CD4-positive, alpha-beta T cell treated with Interleukin-1 beta for 1 hour (primary cell): ENCODE measurements at places on chromosomes 1 and 21.

- DNase-seq: peak; percentile 10
Measured at GRCh38 chr1:77430966-77431690, 149.3 kb downstream of the AK5 start.

DNA sequence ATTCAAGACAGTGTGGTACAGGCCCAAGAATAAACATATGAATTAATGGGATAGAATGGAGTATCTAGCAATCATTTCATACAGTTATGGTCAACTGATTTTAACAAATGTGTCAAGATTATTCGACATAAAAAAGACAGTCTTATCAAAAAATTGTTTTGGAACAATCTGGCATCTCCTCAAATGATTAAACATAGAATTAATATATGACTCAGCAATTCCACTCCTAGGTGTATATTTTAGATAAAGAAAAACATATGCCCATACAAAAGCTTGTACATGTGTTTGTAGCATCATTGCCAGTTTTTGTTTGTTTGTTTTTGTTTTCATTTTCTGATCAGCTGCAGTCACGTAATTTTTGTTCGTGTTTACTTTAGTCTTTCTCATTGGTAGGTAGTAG is 1188.3 kb downstream of the BRINP3 start:
- DNase-seq: no peak

- no peak for DNase-seq
Measured at GRCh38 chr21:15976807-15977206, 247.0 kb downstream of the USP25 start.

- DNase-seq: peak; percentile 73
Measured at GRCh38 chr1:159012495-159012894, 2.8 kb downstream of the IFI16 start.

- DNase-seq: no peak
Measured at GRCh38 chr1:116854716-116855115, 55.0 kb upstream of the PTGFRN start.

GRCh38 chr1:231497629-231498152 is 30.8 kb upstream of the TSNAX start:
- DNase-seq: no peak

DNA sequence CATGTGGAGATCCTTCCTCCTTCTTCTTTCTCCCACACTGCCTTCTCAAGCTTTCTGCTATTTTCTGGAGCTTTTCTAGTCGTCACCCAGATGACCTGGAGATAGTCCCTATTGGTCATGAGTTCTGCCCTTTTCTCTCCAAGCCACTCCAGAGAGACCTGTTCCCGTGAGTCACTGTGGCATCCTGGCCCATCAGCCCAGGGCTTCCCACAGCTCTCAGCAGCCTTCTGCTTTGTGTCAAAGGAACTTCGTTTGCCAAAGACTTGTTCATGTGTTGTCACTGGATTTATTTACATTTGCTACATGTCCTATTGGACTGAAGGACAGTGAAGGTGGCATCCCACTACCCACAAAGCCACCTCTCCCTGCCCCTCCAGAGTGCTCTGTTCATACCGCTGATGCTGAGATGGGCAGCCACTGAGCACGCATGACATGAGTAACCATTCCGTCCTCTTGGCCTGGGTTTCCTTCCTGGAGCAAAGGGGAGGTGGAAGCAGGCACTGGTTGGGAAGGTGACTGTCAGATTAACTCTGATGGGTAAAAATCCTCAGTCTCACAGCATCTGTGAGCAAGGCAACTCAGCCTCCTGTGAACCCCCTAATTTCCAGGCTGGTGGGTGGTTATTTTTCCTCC is 119.2 kb downstream of the EDEM3 start:
- no peak for DNase-seq

DNA sequence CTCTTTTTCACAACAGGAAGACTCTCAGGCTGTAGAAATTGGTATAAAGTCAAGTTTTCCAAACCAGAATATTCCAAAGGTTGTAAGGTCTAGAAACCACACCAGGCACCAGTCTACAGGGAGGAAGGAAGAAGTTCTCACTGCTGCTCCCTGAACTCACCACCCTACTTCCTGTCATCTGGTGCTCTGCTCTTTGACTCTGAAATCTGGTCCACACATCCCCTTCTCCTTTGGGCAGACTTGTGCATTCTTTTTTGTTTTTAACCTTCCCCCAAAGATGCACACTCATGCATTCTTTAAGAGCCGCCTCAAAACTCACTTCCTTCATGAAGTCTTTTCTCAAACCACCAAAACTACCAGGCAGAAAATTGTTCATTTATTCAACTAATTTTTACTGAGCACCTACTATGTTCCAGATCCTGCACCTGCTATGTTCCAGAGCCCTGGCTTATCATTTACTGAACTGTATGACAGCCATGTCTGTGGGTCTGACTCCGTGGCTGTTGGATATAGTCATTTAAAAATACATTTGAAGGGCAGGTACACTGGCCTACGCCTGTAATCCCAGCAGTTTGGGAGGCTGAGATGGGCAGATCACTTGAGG is 30.1 kb upstream of the EPS15 start:
- DNase-seq: peak; percentile 7

GRCh38 chr1:77347646-77348045 is 65.8 kb downstream of the AK5 start:
- DNase-seq: no peak

DNA sequence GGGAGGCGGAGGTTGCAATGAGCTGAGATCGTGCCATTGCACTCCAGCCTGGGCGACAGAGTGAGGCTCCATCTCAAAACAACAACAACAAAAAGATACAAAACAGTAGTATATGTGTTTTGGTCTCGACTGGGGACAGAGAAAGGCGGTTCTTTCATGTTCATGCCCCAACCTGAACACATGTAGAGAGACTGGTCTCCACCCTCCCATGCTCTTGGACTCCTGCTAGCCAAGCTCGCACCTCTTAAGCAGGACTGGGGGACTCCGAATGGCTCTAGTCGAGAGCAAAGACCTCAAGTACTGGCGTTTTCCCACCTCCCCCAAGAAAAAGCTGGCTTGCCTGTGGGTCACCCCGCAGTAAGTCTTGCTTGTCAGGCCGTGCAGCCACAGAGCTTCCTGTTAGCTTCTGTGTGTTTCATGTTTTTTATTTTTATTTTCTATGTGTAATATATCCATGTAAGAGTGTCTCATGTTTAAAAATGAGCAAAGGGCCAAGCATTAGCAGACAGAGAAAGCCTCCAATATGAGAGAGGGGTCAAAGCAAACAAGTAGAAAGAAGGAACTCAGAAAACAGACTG is 91.6 kb downstream of the SCCPDH start:
- no peak for DNase-seq

DNA sequence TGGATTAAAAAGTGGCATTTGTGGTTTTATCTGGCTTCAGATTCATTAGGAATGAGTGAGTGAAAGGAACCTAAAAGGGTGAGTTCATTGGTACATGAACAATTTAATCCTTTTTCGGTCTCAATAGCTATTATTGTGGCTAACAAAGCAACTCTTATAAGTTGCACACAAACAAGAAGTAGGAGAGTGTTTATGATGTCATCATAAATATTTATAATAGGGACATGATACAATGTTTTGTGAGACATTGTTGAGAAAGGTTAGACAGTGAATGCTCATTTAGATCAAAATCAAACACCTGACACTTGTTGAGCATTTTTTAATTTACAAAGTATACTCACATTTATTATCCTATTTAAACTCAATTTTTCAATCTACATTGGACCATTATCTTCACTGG is 363.4 kb downstream of the PDE4B start:
- DNase-seq: no peak

DNA sequence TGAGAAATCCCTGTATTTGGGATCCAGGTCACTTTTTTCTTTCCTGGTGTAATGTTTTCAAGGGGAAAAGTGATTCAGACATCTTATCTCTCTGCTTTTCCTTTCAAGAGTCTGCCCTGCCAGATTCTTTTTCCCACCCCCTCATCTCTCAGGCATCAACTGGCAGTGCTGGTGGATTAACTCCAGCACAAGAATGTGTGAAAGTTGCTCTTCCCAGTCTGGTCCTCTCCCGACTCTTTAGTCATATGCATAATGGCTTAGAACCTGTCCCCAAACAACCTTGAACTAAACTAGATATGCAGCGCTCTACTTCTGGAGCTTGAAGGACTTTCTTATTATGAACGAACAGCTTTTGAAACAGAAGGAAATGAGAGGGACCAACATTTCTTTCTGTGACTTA is 88.5 kb downstream of the SLC44A5 start:
- DNase-seq: no peak

DNA sequence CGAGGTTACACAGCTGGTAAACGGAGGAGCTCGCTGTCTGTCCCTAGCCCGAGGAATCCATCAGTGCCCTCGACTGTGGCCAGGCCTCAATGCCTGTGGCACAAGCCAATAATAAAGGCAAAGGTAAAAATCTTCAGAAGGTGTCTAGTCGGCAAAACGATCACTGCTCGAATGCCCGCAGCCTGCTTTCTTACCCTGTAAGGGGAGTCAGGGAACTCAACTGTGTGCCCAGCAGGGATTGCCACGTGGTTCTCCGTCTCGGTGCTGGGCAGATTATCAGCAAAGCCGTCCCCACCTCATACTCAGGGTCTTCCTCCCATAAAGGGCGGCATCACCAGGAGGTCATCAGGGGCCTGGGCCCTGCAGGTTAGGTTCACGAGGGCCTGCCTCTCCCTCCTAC is 103.4 kb downstream of the PAX7 start:
- no peak for DNase-seq

GRCh38 chr1:43466403-43466802 is 12.7 kb upstream of the HYI start:
- no peak for DNase-seq

DNA sequence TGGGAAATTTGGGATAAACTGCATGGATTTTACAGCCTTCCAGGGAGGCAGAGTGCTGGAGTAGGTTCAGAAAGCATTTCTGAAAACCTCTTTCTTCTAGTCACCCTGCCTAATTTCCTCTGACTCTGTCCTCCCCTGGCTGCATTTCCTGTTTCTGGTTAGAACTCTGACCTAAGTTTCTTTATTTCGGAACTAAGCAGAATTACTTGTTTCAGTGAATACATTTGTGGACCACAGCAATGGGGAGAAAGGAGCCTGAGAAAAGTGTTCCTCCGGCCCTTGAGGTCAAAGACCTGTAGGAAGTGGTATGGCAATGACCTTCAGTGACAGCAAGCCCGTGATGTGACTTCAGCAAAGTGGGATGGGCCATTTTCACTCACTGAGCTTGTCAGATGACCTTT is 173.4 kb upstream of the RUNX1 start:
- DNase-seq: no peak

DNA sequence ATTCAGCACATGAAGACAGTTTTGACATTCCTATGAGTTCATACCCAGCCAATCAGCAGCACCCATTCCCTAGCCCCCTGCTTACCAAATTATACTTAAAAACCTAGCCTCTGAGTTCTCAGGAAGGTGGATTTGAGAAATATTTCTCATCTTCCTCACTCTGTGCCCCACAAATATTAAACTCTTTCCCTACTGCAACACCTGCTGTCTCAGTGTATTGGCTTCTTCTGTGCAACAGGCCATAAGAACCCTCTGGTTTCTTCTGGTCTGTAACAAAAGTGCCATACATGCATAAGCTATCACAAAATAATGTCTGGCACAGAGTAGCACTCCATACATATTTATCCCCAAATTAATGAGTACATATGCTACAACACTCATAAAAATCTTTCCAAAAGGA is 387.4 kb upstream of the CAMK1G start:
- no peak for DNase-seq

GRCh38 chr1:145695821-145696629 is 11.1 kb downstream of the PDZK1 start:
- DNase-seq: no peak

- DNase-seq: no peak
Measured at GRCh38 chr1:17765444-17766411, 10.6 kb downstream of the ACTL8 start.

GRCh38 chr1:93579891-93580290 is 101.7 kb downstream of the BCAR3 start:
- no peak for DNase-seq

DNA sequence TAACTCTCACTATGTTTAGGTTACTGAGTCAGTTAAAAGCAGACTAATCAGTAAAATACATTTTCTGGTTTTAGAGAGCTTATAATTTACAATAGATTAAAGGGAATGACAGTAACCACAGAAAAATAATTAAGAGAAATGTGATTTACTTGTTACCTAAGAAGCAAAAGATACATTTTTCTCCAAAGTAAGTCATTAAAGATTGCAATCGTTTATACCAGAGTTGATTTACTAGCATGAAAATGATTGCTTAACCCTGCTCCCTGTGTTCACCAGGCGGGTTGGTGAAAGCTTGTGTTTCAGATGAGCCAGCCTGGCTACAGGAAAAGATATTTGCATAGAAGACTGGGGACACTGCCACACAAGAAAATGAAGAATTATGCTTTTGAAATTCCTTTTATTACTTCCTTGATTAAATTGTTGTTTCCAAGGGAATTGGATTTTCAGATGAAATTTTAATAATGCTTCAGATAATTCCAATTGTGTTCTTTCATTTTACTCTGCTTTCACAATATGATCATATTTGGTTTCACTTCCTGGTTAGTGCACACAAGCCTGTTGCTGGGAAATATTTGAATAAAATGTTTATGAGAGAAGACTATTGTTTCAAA is 27.9 kb downstream of the LRRC8B start:
- DNase-seq: no peak

DNA sequence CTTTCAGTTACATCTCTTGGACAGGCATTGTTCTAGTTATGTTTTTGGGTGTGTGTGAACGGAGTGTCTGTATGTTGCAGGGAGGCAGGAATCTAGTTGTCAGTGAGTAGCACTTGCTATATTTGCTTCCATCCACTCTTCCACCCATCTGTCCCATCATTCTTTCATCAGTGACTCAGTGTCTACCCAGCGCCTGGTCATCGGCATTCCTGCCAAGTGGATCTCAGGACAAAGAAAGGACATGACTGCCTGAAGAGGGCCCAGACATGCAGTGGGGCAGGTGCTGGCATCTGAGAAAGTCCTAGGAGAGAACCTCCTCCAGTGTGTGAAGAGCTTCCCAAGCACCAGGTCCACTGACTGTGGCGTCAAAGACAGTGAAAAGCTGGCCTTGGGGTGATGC is 27.3 kb upstream of the MAGOH start:
- DNase-seq: no peak

GRCh38 chr21:25515484-25516405 is 91.5 kb downstream of the MRPL39 start:
- DNase-seq: no peak

GRCh38 chr1:168000656-168001055 is 63.8 kb upstream of the MPC2 start:
- no peak for DNase-seq

GRCh38 chr1:11691928-11692711 is 610 bp downstream of the DRAXIN start:
- DNase-seq: no peak

DNA sequence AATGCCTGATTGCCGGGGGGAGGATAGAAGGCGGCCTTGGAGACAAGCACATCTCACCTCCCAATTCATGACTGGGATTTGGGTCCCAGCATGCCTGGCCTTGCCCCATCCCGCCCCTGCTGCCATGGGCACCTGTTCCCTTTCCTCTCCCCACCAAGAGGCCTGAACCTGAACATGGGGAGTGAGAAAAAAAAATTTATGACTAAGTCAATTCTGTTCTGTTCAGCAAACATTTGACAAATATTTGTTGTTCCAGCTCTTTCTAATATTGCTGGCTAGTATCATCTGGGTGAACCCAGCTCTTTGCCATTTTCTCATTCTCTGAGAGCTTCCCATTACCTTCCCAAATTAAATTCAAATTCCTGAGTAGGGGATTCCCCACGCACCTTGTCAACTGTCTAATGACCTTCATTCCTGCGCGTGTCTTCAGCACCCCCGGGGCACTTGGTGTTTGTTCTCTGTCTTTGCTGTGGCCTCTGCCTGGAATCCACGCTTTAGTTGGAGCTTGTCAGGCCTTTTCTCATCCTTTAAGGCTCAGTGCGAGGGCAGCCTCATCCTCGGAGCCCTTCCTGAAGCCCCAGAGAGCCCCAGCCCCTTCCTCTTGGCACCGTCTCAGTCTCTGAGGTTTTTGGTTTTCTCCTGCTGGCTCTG is 42.8 kb downstream of the ARHGEF10L start:
- DNase-seq: no peak
